H1 (cell line): ENCODE measurements at places on chromosomes 1 and 21. TPM values are rescaled to one million over a fixed set of nuclear protein-coding genes. Genes with fewer than 3 reads are reported as not detected.

DNA sequence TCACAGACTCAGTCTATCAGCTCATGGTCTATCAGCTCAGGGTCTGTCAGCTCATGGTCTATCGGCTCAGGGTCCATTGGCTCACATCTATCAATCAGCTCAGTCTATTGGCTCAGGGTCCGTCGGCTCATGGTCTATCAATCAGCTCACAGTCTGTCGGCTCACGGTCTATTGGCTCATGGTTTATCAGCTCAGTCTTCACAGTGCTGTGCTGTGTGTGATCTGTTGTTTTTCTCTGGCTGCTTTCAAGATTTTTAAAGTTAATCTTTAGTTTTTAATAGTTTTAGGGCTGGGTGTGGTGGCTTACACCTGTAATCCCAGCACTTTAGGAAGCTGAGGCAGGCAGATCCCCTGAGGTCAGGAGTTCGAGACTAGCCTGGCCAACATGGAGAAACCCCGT, 14.4 kb downstream of the C1orf159 start:
- no peak overlapping the region for H3K27ac ChIP-seq
- H3K36me3 ChIP-seq, result no peaks in the 10 kb centered on the region
- no peak overlapping the region for H3K4me3 ChIP-seq
- no peaks in the 10 kb centered on the region for H3K4me1 ChIP-seq
- no peak for DNase-seq

DNA sequence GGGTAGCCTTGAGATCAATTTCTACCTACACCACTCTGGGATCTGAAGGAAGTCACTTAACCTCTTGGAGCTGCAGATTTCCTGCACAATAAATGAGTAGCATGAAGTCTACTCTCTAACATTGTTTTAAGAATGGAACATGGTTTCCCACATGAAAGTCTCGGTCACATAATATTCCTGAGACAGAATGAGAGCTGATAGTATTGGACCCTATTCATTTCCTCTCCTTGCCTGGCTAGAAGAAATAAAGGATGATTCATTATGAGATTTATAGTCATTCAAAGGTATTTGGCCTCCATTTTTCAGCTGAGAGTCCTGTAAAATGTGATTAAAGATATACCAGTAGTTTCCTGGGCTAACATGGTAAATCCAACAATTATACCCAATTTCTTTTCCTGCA, 56.7 kb downstream of the ARHGAP29 start:
- H3K27ac ChIP-seq, result no peak overlapping the region
- H3K36me3 ChIP-seq, result no peaks in the 10 kb centered on the region
- DNase-seq, result no peak

- no peak overlapping the region for H3K4me3 ChIP-seq
- no peak overlapping the region for H3K27ac ChIP-seq
- no peaks in the 10 kb centered on the region for H3K27me3 ChIP-seq
- H3K4me1 ChIP-seq, result no peaks in the 10 kb centered on the region
- no peaks in the 10 kb centered on the region for H3K36me3 ChIP-seq
- no peak for DNase-seq
These were observed 12.9 kb upstream of the ACTN2 start for GRCh38 chr1:236673289-236673919.

GRCh38 chr1:60956520-60956919, 125.8 kb upstream of the NFIA start:
- H3K4me3 ChIP-seq, result no peak overlapping the region
- H3K4me1 ChIP-seq, result no peaks in the 10 kb centered on the region
- DNase-seq, result no peak
- no peaks in the 10 kb centered on the region for H3K36me3 ChIP-seq
- no peaks in the 10 kb centered on the region for H3K27me3 ChIP-seq

GRCh38 chr1:36786425-36786824, 247.9 kb downstream of the GRIK3 start:
- no peaks in the 10 kb centered on the region for H3K27me3 ChIP-seq
- H3K4me3 ChIP-seq, result no peak overlapping the region
- DNase-seq, result no peak

GRCh38 chr1:200262326-200262965, 147.4 kb downstream of the ZNF281 start:
- no peaks in the 10 kb centered on the region for H3K36me3 ChIP-seq
- H3K27ac ChIP-seq, result no peak overlapping the region
- no peaks in the 10 kb centered on the region for H3K27me3 ChIP-seq
- H3K4me3 ChIP-seq, result no peak overlapping the region
- H3K4me1 ChIP-seq, result no peaks in the 10 kb centered on the region

GRCh38 chr21:38054334-38054733, 138.1 kb upstream of the KCNJ6 start:
- no peaks in the 10 kb centered on the region for H3K36me3 ChIP-seq
- H3K27me3 ChIP-seq, result no peaks in the 10 kb centered on the region; the same call in 1 of the 2 replicates
- DNase-seq, result no peak
- no peaks in the 10 kb centered on the region for H3K4me1 ChIP-seq

- no peaks in the 10 kb centered on the region for H3K27me3 ChIP-seq
- peak; percentile 53 for DNase-seq
- peaks cover 10% of the 10 kb centered on the region; the same call in 1 of the 2 replicates for H3K36me3 ChIP-seq
- peaks cover 19% of the 10 kb centered on the region for H3K4me1 ChIP-seq
- H3K27ac ChIP-seq, result no peak overlapping the region; the same call in 1 of the 2 replicates
- H3K4me3 ChIP-seq, result no peak overlapping the region
These were observed 44.3 kb downstream of the SLC16A1 start for GRCh38 chr1:112911506-112912220.

Gene SLC1A7
- total RNA-seq, result not detected in 2 replicates
